ENCODE measurements at places on chromosomes 1 and 21. TPM values are rescaled to one million over a fixed set of nuclear protein-coding genes. Genes with fewer than 3 reads are reported as not detected.

- DNase-seq, result no peak
These were observed 198.3 kb downstream of the OLFM3 start for GRCh38 chr1:101798417-101798816.

GRCh38 chr1:71762514-71763255 is 519.7 kb downstream of the NEGR1 start:
- DNase-seq, result no peak

The FAAH gene
- total RNA-seq, result 0.74 TPM

- no peak for DNase-seq
These were observed 145.3 kb downstream of the DAB1 start for GRCh38 chr1:57278558-57278957.

GRCh38 chr1:198529414-198529813 is 11.1 kb downstream of the ATP6V1G3 start:
- DNase-seq, result no peak

Measured in SJSA1 (cell line).